ENCODE measurements at places on chromosomes 11 and 22. TPM values are rescaled to one million over a fixed set of nuclear protein-coding genes. Genes with fewer than 3 reads are reported as not detected.

- no peaks in the 10 kb centered on the region for H3K4me1 ChIP-seq
- H3K27me3 ChIP-seq = no peaks in the 10 kb centered on the region
- H3K4me3 ChIP-seq = no peak overlapping the region
- no peaks in the 10 kb centered on the region for H3K36me3 ChIP-seq
- no peak overlapping the region for H3K27ac ChIP-seq
Measured at GRCh38 chr11:77159219-77159936, 31.3 kb downstream of the MYO7A start.

DNA sequence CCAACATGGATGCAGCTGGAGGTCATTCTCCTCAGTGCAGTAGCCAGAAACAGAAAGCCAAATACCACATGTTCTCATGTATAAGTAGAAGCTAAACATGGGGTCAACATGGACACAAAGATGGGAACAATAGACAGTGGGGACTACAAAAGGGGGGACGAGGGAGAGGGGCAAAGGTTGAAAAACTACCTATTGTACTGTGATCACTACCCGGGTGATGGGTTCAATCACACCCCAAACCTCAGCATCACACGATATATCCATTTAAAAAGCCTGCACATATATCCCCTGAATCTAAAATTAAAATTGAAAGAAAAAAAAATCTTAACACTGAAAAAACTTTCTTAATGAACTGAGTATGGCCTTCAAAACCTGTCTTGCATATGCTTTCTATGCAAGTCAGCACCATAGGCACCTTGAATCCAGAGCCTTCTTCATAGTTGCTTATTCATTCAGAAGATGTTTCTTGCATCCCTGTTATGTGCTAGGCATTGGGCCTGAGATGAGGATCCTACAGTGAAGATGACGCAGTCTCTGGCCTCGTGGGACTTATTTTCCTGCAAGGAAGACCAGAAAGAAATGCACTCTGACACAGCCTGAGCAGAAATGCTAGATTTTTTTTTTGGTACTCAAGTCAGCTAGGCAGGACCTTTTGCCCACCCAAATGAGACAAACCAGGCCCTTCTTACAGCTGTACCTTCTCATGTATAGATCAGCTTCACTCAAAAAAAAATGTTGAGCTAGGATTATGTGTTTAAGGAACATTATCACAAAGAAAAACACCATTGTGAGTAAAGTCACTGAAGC is 21.0 kb downstream of the NNMT start:
- DNase-seq = peak; percentile 62
- no peak overlapping the region for H3K4me3 ChIP-seq
- H3K27ac ChIP-seq = peak overlapping the region; percentile 32
- H3K27me3 ChIP-seq = no peaks in the 10 kb centered on the region
- peaks cover 19% of the 10 kb centered on the region for H3K4me1 ChIP-seq

DNA sequence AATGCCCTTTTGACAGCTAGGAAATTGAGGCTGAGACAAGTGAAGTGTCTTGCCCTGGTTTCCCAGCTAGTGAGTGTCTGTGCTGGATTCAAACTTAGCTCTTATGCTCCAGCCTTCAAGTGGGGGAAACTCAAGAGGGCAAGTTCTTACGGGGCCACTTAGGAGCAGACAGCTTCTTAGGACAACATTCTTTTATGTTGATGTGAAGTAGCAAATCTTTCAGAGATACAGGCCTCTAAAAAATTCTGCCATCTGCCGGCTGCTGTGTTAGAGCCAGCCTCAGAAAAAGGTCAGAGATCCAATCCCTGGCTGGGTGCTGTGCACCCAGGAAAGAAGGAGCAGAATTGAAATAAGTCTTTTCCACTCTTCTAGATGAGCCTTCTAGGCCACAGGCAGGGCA is 26.6 kb downstream of the TIMP3 start:
- H3K27ac ChIP-seq = peak overlapping the region; percentile 73
- H3K36me3 ChIP-seq = peaks cover 54% of the 10 kb centered on the region
- no peak overlapping the region for H3K4me3 ChIP-seq
- no peak for DNase-seq
- no peaks in the 10 kb centered on the region for H3K27me3 ChIP-seq
- no peaks in the 10 kb centered on the region for H3K4me1 ChIP-seq

C11orf97 gene
- not detected for total RNA-seq

BACE1 gene
- total RNA-seq = 20.3 TPM

FOLR2 gene
- 32.5 TPM for total RNA-seq
